NB4 (cell line): ENCODE measurements at places on chromosomes 7 and 10.

DNA sequence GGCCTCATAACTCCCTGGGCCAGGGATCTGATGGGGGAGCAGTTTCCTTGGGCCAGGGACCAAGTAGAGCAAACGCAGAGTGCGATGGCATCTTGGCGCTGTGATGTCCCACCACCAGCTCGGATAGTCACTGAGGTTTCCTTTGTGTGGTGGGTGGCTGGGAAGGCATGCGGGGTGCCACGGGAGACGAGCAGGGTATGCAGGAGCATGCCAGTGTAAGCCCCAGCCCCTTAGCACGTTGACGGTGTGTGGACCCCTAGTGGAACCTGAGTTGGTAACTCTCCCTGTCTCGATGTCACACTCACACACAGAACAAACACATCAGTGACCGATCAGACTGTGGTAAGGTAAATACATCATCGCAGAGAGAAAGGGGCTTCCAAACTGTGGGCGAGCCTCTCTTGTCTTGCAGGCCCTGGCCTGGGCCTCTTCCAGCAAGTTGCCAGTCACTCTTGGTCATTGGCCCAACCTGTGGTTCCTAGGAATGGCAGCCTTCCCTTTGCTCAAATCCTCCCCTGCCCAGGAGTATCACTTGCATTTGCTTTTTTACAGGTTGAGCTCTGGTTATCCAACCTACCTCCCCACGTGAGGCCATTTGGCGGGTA, 231.6 kb upstream of the GPR26 start:
- no peak for DNase-seq

DNA sequence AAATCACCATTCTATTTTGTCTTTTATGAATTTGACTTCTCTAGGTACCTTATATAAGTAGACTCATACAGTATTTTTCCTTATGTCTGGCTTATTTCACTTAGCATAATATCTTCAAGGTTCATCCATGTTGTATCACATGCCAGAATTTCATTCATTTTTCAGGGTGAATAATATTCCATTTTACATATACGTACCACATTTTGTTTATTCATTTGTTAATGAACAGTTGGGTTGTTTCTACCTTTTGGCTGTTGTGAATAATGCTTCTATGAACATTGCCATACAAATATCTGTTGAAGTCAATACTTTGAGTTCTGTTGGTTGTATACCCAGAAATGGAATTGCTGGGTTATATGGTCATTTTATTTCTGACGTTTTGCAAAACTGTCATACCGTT, 20.7 kb downstream of the AHCYL2 start:
- DNase-seq = no peak

- no peak for DNase-seq
These were observed 130.2 kb downstream of the SAMD9 start for GRCh38 chr7:92987538-92987937.

DNA sequence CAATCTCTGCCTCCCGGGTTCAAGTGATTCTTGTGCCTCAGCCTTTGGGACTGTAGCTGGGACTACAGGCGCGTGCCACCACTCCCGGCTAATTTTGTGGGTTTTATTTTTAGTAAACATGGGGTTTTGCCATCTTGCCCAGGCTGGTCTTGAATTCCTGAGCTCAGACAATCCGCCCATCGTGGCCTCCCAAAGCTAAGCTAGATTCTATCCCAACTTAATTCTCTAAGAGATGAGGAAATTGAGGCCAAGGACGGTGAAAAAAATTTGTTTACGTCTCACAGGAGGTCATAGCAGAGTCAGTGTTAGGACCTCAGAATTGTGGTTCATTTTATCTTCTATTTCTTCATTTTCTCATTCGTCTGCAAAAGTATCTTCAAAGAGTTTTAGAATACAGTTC, 6.1 kb downstream of the CCAR1 start:
- no peak for DNase-seq
